ENCODE measurements at places on chromosomes 1 and 21. TPM values are rescaled to one million over a fixed set of nuclear protein-coding genes. Genes with fewer than 3 reads are reported as not detected.
A peak's percentile ranks its signal among the peaks of the same experiment; 100 is the strongest.

GRCh38 chr1:115400891-115401290 lies 62.8 kb upstream of the NGF start:
- H3K27ac ChIP-seq: no peak overlapping the region
- H3K27me3 ChIP-seq: no peaks in the 10 kb centered on the region
- DNase-seq: no peak

GRCh38 chr1:193479187-193479586 lies 292.8 kb upstream of the B3GALT2 start:
- H3K27me3 ChIP-seq: no peaks in the 10 kb centered on the region
- H3K4me1 ChIP-seq: no peaks in the 10 kb centered on the region
- H3K36me3 ChIP-seq: no peaks in the 10 kb centered on the region
- H3K4me3 ChIP-seq: no peak overlapping the region
- DNase-seq: no peak

DNA sequence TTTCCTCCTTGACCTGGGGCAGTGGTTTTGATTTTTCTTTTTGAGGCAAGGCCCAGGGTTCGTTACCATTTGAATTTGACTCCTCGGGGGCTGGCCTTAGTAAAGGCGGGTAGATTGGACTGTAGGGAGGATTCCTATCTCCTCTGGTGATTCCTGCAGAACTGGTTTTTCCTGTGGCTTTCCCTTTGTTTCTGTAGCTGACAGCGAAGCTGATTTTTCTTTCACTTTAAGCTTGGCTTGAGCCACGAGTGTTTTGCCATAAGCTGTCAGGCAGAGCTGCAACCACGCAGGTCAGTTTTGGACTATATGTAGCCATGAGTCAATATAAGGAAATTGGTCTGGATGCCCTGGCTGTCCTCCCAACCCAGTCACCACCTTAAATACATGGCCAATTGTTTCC lies 28.7 kb upstream of the KCNJ15 start:
- H3K27ac ChIP-seq: no peak overlapping the region
- DNase-seq: no peak
- no peaks in the 10 kb centered on the region for H3K27me3 ChIP-seq
- H3K36me3 ChIP-seq: peaks cover 29% of the 10 kb centered on the region

DNA sequence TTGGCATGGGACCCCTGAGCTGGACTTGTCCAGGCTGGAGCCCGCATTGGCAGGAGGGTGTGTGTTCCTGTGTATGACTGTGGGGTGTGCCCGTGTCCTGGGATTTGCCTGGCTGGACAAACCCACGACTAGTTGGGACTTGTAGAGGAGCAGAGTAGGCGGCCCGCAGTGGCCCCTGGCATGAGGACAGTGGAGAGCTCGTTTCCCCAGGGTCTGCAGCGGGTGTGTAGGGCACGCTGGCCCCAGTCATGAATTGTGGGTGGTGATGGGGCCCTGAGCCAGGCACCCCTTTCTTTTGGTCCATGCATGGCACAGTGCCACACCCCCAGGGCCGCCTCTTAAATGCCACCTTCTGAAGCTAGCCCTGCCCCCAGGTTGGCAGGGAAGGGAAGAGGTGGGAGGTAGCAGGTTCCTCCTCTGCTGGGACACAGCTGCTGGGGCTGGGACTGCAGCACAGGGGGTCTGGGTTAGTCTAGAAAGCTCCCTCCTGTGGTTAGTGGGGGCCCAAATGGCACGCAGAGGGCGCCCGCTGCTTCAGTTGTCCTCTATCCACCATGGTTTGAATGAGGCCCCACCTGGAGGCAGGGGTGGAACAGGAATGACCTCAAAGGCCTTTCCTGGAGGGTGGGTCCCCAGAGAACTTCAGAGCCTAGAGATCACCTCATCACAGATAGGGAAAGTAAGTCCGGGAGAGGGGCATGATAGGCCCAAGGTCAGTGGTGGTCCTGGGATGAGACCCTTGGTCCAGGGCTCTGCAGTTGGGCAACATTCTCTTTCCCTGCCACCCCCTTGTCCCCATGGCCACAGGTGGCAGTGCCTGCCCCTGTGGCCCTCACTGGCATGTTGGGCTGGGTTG lies 4.1 kb downstream of the CROCC start:
- H3K4me1 ChIP-seq: peaks cover 21% of the 10 kb centered on the region
- DNase-seq: no peak
- H3K4me3 ChIP-seq: no peak overlapping the region
- peak overlapping the region; percentile 16 for H3K27ac ChIP-seq
- H3K36me3 ChIP-seq: peaks cover 2% of the 10 kb centered on the region

DNA sequence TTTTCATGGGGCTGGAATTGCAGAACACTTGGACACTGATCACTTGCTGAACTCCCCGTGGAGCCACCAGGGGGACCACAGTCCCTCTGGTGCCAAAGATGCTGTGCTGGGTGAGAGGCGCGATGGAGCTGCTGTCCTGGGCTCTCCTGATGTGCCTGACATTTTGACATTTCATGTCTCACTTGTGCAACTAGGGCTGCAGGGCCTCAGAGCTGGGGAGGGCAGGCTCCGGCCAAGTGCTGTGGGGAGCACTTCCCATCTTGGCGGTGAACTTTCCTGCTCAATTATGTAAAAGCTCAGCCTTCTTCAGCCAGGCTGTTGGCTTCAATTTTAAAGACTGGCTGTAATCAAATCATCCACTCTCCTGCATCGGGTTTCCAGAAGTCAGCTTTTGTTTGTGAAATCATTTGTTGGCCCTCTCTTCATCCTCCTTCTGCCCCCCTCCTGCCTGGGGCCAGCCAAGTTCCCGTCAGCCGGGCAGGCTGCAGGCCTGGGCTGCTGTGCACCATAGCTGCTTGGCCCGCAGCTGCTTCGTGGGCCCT lies 36.8 kb downstream of the KCNAB2 start:
- H3K36me3 ChIP-seq: no peaks in the 10 kb centered on the region
- DNase-seq: no peak
- H3K27ac ChIP-seq: no peak overlapping the region
- H3K27me3 ChIP-seq: peaks cover 6% of the 10 kb centered on the region
- H3K4me3 ChIP-seq: no peak overlapping the region
- H3K4me1 ChIP-seq: no peaks in the 10 kb centered on the region

GRCh38 chr1:19949016-19949415 lies 25.6 kb upstream of the PLA2G2E start:
- peaks cover 7% of the 10 kb centered on the region for H3K27me3 ChIP-seq
- no peak overlapping the region for H3K27ac ChIP-seq
- no peak for DNase-seq
- H3K36me3 ChIP-seq: no peaks in the 10 kb centered on the region

DNA sequence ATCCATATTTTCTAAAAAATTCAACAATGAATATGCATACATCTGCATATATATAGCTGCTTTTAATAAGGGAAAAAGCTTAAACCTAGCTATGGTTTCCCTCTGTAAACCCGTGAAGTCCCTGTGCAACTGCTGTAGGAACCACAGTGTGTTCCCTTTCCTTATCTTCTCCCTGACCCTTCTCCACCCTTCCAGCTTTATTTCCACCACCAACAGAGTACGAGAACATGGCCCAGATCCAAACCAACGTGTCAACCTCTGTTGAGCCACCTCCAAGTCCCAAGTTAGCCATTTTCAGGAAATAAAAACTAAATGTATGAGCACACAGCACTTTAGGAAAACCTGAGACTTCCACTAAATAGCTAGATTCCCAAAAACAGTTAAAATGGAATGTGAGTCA lies 20.3 kb downstream of the SUSD4 start:
- H3K27me3 ChIP-seq: peaks cover 14% of the 10 kb centered on the region
- H3K36me3 ChIP-seq: no peaks in the 10 kb centered on the region
- H3K4me1 ChIP-seq: peaks cover 2% of the 10 kb centered on the region
- H3K4me3 ChIP-seq: no peak overlapping the region

DNA sequence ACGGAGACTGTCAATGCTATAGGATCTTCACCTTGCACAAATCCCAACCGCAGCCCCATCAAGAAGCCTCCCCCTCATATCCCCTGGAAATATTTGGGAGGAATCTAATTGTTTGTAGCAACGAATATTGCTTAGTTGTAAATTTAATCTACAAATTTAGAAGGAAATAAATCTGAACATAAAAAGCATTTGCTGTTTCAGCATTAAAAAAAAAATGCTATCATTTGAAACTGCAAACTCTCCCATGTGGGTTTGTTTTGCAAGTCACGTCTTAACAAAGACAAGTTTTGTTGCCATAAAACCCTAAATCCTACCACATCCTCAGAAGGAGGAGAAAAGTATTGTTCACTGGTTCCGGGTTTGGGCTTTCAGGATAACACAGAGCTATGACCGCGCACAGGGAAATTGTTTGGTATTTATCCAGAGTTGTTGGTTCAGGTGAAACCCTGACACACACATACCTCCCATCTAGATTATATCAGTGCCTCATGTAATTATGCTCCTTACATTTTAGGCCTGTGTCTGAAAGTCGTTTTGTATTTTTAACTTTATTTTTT lies 279.6 kb downstream of the TM2D1 start:
- H3K36me3 ChIP-seq: peaks cover 2% of the 10 kb centered on the region
- peak overlapping the region; percentile 97 for H3K27ac ChIP-seq
- H3K4me1 ChIP-seq: peaks cover 99% of the 10 kb centered on the region
- no peak overlapping the region for H3K4me3 ChIP-seq

DNA sequence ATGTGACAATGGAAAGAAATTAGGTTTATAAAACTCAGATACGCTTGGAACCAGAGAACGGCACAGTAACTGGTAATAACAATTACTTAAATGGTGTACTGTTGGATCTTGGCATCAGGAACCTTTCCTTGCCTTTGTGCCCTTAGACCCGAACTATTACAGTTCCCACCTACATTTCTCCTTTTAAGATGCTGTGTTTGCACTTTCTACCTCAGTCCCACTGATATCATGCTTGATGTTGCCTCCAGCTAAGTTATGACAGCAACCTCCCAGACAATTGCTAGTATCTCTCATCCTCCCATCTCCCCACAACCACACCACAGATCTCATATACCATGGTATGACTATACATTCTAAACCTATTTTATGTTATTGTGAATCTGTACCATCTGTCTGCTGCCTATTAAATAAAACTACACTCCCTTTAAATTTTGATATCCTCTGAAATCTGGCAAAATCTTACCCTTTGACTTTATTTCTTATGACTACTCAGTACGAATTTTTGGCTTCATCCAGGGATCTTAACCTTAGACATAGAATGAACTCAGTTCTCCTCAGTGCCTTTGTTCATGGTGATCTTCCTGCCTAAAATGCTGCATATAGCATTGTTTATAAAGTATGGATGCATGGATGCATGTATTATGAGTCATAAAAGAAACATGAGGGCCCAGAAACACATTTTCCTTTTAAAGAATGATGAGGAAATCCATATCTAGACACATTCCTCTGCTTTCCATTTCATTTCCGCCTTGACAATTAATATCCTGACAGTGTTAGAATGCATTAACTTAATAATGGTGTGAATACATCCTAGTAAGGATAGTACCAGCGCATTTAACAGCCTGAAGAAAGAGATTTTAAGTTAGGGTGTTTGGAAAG lies 64.1 kb downstream of the LRRC8D start:
- peaks cover 7% of the 10 kb centered on the region for H3K4me1 ChIP-seq
- H3K36me3 ChIP-seq: peaks cover 18% of the 10 kb centered on the region
- H3K27ac ChIP-seq: no peak overlapping the region
- H3K4me3 ChIP-seq: no peak overlapping the region
- no peaks in the 10 kb centered on the region for H3K27me3 ChIP-seq

DNA sequence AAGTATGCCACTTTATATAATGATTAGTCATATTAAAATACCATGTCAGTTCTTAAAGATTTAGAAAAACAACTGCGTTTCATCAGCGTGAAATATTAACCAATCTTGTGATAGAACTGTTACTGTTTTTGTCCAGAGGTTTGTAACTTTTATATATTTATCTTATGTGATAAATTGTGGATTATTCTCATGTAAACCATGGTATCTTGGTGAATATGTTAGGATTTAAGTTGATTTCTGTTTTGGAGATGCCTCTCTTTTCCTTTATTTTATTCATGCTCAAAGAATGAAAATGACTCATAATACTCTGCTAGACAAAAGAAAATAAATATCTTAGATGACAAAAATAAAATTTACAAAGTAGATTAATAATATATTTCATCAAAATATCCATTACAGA lies 88.4 kb downstream of the ADGRL4 start:
- H3K36me3 ChIP-seq: no peaks in the 10 kb centered on the region
- DNase-seq: no peak
- no peak overlapping the region for H3K4me3 ChIP-seq

DNA sequence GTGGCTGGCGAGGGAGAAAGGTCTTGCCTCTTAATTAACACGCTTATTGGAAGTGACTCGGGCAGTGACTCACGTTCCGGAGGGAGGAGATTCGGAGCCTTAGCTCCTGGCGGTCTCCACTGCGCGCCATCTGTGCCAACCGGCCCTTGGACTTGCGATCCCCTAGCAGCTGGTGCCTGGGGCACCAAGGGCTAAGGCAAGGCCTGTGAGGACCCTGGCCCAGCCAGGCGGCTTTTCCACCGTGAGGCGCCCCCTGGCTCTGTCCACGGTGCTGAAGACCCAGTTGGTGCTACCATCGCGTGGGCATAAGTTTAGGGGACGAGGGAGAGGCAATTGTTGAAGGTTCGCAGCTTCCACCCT lies 1.3 kb upstream of the SYT6 start:
- no peak overlapping the region for H3K27ac ChIP-seq
- DNase-seq: peak; percentile 70
- H3K4me1 ChIP-seq: peaks cover 6% of the 10 kb centered on the region

DNA sequence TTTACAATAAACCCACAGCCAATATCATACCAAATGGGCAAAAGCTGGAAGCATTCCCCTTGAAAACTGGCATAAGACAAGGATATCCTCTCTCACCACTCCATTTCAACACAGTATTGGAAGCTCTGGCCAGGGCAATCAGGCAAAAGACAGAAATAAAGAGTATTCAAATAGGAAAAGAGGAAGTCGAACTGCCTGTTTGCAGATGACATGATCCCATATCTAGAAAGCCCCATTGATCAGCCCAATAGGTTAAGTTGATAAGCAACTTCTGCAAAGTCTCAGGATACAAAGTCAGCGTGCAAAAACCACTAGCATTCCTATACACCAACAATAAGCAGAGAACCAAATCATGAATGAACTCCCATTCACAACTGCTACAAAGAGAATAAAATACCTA lies 235.5 kb downstream of the DPYD start:
- H3K36me3 ChIP-seq: peaks cover 17% of the 10 kb centered on the region
- peaks cover 6% of the 10 kb centered on the region for H3K4me1 ChIP-seq
- H3K27ac ChIP-seq: no peak overlapping the region
- no peaks in the 10 kb centered on the region for H3K27me3 ChIP-seq
- no peak for DNase-seq

DNA sequence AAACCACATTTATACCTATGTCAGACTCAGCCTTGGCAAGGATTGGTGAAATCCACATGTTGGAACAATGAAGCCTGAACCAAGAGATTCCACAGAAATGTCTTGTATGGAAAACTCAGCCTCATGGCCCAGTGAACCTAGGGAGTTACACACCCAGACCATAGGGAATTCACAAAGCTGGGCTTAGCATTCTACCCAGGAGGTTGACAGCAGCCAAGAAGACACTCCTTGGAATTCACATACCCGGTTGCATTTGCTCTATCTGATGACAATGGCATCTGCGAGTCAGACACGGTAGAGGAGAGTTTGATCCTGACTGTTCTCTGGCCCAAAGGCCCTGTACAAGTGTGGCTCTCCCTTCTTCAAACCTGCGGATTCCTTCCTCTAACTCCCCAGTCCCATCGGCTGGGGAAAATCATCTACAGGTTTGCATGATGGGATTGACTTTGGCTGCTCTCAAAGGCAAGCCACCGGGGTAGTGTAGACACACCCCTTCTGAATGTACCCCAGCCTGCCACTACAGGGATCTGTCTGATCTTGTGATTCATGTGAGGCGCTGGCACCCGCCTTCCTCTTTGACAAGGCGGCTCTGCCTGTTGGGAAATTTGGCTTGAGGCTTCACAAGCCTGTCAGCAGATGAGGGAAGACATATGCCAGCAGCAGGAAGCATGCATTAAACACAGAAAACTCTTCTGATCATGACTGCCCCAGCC lies 297.3 kb upstream of the KAZN start:
- peaks cover 3% of the 10 kb centered on the region for H3K27me3 ChIP-seq
- H3K36me3 ChIP-seq: no peaks in the 10 kb centered on the region
- peaks cover 16% of the 10 kb centered on the region for H3K4me1 ChIP-seq

TNFRSF4 gene
- total RNA-seq: 0.34 TPM

HUNK gene
- 61.4 TPM for total RNA-seq

ARHGEF16 gene
- 20.3 TPM for total RNA-seq

ACTL8 gene
- not detected for total RNA-seq

IFI44L gene
- 105 TPM for total RNA-seq
